ENCODE measurements at places on chromosomes 4 and X.
A peak's percentile ranks its signal among the peaks of the same experiment; 100 is the strongest.

GRCh38 chr4:175884048-175884447 is 72.0 kb upstream of the GPM6A start:
- DNase-seq: no peak

DNA sequence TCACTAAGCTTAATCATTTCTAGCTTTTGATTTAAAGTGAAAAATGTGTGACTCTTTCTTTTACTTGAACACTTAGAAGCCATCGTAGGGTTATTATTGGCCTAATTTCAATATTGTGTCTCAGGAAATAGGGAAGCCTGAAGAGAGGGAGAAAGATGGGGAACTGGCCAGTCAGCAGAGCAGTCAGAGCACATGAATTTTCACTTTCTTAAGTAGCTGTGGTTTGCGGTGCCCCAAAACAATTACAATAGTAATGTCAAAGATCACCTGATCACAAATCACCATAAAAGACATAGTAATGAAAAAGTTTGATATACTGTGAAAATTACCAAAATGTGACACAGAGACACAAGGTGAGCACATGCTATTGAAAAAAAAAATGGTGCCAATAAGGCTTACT is 45.5 kb downstream of the CENPC start:
- DNase-seq: no peak

DNA sequence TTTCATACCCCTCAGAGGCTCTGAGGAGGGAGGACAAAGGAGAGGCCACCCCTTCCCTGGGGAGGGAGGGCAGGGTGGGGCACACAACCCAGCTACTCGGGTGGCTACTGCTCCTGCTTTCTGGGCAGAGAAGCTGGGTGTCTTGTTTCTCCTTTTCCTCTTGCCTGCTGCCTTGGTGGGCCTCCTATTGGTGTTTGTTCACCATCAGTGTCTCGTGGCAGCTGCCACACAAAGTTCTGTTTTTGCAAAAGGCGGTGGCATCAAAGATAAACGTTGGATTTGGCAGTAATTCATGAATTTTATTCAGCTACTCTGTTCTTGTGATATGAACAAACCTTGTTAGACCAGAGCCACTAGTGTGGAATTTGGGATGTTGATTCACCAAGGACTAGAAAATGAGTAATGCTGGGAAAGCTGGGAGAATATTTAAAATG is 153.0 kb upstream of the SCML1 start:
- no peak for DNase-seq

DNA sequence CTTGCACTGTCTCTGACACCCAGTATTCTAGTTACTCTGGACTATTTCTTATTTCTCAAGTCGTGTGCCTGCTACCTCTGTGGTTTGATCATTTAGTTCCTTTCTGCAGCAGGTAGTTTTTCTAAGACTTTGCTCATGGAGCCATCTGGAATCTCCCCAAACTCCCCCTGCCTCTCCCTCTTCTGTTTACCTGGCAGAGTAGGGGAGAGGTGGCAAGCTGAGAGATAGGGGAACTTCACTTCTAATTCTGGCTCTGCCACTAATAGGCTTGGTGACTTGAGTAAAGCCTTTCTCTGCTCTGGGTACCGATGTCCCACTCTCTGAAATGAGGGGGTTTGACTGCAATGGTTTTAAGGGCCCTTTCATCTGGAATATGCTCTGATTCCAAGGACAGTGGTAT is 141.3 kb downstream of the CPEB2 start:
- no peak for DNase-seq

DNA sequence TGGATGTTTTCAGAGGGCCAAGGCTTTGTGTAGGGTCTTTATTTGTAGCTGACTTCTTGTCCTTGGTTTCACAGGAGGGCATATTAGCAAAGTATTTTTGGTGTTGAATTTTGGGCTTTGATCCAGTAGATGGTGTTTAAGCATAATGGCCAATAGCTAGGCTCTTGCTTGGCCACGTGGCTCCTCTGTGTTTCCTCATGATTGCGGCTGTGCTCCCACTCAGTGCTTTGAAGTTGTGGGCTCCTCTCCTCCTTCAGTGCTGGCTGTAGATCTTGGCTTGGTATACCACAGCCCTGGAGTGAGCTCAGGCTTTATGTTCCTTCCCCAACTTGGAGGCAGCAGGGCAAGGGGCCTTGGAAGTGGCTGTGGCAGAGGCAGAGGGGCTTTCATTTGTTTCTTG is 107.2 kb upstream of the CENPE start:
- DNase-seq: no peak

DNA sequence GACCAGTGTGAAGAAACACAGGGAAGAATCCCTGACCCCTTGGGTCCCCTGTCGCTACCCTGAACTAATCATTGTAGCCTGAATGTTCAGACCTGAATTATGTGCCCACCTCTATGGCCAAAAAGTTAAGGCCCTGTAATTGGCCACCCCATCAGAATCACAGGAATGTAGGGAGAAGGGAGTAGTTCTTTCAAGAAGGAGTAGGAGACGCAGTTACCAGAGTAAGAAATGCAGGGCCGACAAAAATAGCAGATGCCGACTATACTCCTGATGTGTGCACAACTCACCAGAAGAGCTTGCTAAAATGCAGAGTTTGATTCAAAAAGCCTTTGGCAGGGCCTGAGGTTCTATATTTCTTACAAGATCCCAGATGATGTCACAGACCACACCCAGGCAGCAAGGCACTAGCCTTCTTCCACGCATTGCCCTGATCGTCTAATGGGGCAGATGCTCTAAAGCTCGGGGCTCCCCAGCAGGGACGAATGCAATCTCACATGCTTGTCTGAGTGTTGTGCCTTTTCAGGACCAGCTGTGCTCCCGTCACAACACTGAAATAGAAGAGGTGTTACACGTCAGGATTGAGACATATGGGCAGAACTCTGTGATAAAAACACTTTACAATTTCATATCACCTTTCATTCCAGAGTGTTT is 161.0 kb upstream of the FAM241A start:
- DNase-seq: no peak

DNA sequence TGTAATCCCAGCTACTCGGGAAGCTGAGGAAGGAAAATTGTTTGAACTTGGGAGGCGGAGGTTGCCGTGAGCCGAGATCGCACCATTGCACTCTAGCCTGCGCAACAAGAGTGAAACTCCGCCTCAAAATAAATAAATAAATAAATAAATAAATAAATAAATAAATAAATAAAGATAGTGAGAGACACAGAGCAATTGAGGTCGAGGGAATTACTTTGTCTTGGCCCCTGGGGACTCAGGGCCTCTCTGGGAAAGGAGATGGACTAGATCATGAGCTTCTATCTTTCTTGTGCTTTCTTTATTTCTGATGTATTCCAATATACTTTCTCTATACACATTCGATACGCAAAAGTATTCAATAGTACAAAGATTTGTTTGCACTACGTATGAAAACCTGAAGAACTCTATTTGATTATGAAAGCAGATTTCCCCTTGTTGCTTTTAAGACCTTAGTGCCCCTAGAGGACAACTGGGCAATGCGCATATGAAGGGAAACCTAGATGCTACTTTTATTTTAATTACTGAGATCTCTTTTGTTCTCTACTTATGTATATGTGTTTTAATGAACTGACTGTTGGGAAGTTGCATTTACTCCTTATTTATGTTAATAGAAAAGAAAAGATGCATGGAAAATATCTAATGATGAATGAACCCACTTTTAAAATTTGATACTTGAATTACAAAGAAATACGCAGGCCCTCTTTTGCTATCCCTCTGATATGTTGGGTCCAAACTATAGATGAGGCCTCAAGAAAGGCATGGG is 12.8 kb upstream of the ELOVL6 start:
- no peak for DNase-seq

- no peak for DNase-seq
Observed at GRCh38 chr4:178148106-178148505, 705.9 kb upstream of the AGA start.

DNA sequence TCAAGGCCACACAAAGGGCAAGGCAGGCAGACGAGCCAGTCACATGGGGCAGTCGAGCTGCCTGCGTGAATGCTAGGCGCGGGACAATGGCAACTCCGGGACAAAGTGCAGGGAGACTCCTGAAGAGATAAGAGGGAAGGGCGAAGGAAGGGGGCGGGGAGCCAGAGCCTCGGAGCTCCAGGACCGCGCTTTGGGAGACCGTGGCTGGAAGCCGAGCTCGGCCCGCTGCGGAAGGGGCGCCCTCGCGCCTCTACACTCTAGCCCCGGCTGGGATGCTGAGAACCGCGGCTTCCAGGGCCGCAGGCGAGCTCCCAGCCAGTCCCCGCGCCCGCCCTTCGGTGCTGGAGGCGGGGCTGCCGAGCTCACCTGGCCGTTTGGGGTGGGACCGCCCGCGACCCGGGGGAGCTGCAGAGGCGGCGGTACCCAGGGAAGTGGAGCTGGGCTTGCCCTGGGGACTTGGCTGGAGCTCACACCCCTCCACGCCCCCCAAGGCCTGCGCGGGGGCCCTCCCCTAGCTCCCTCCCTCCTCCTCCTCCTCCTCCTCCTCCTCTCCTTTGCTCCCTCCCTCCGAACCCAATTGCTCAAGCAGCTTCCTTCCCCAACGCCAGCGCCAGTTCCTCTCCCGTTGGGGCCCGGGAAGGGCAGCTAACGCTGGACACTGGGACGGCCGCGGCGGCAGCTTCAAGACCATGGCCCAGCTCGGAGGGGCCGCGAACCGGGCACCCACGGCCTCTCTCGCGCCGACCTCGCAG is at the start of gene SOWAHD:
Gene SOWAHD, plus strand, starts transcription at position 610 of the 752 bp plus-strand sequence. Its CDS starts 80 bp downstream, at position 690.
- peak; percentile 23 for DNase-seq

DNA sequence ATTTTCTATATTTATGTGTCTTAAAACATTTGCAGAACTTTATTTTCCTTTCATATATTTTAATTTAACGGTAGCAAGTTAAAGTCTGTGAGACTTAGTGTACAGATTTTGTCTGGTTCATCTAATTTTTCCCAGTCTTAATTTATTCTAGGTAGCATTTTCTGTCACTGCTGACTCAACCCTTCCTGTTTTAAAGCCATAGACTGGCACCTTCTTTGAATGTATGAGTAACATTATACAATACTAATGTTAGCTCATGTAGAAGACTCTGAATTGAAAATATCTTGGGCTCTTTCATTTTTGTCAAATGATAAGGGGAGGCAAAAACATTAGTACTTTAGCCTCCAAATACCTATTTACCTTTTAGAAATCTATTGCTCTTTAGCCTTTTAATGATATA is 43.6 kb downstream of the BLTP1 start:
- DNase-seq: no peak

DNA sequence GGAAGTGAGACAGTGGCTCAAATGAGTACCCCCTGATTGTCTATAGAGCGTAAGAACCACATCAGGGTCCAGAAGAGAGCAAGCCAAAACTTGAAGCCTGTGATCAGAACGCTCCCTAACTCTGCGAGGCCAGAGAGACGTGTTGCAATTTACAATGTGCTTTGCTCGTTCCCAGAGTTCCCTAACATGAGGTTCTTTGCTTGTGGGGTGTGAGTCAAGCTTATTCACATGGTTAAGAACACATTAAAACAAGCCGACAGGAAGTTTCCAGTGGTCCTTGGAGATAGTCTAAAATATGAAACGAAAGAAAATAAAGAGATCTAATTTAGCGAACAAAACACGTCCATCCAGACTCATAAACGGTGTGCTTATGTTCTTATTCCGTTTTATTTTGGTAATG is 702.3 kb downstream of the TRIML1 start:
- DNase-seq: no peak

GRCh38 chr4:1856943-1857699 is 1.2 kb upstream of the LETM1 start:
- peak; percentile 20 for DNase-seq

- DNase-seq: no peak
Observed at GRCh38 chrX:38409289-38409688, 56.9 kb downstream of the OTC start.

GRCh38 chr4:101977076-101977475 is 186.5 kb downstream of the BANK1 start:
- DNase-seq: no peak

DNA sequence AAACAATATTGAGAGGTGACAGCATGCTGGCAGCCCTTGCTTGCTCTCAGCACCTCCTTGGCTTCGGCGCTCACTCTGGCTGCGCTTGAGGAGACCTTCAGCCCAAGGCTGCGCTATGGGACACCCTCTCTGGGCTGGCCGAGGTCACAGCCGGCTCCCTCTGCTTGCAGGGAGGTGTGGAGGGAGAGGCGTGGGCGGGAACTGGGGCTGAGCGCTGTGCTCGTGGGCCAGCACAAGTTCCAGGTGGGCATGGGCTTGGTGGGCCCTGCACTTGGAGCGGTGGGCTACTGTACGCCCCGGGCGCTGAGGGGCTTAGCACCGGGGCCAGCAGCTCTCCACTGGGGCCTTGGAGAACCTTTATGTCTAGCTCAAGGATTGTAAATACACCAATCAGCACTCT is 1613.8 kb upstream of the IGFBP7 start:
- DNase-seq: no peak

- no peak for DNase-seq
Observed at GRCh38 chr4:185540040-185540439, 4.7 kb upstream of the PDLIM3 start.
